Renal pelvis (tissue), 12 donors: ENCODE measurements at places on chromosomes 7 and 10. TPM values are rescaled to one million over a fixed set of nuclear protein-coding genes. Genes with fewer than 3 reads are reported as not detected.

GRCh38 chr10:71344993-71345480, 26.0 kb downstream of the SLC29A3 start:
- no peak for DNase-seq

The TRIL gene
- polyA plus RNA-seq: 61.8 TPM

The ASAH2 gene
- 2.7 TPM for polyA plus RNA-seq

- DNase-seq: peak; percentile 60
These were observed 251.5 kb downstream of the LRMDA start for GRCh38 chr10:75682649-75683557.

- DNase-seq: no peak
These were observed 54.1 kb upstream of the PSAP start for GRCh38 chr10:71905164-71905563.

The CCL24 gene
- polyA plus RNA-seq: not detected

DNA sequence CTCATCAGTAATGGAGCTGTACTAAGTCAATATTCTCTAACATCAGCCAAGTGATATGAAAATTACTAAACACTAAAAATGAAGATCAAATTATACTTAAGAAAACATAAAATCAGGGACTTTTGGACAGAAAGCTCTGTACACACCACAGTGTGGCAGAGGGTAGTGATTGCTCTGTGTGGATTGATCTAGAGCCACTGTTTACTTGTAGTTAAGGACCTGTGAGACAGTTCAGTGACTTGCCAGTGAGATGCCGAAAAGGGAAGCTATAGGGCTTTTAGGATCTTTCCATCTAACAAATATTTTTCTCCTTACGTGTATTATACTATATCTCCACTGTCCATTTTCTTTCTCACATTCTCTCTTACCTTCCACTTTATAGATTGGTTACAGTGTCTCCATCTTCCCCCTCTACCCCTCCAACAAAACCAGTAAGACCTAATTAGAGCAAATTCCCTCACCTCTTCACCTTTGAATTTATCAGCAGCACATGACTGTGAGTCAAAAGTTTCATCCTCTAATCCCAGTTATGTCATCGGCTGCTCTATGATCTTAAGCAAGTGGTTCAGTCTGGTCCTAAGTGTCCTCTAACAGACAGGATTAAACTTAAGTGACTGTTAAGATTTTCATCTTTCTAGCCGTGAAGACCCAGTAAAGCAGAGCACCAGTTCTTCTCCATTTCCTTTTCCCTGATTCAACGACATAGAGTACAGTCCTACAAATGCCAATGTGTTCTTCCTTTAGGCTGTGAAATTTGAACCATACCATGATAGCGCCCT, 6.9 kb downstream of the PIK3CG start:
- DNase-seq: no peak

The PRSS37 gene
- polyA plus RNA-seq: 0.81 TPM

- no peak for DNase-seq
These were observed 17.4 kb upstream of the CYP3A7 start for GRCh38 chr7:99752356-99752755.

- DNase-seq: no peak
These were observed 85.4 kb downstream of the SIRT1 start for GRCh38 chr10:67969875-67970274.

- DNase-seq: no peak
These were observed 11.3 kb upstream of the KAZALD1 start for GRCh38 chr10:101050208-101051069.

GRCh38 chr7:64618785-64619456, 47.0 kb upstream of the ZNF107 start:
- DNase-seq: peak; percentile 28

The FBXW4 gene
- 53.9 TPM for polyA plus RNA-seq

- no peak for DNase-seq
These were observed 104.5 kb downstream of the VIPR2 start for GRCh38 chr7:159040146-159040545.

The MYO3A gene
- polyA plus RNA-seq: 9.7 TPM

The OR6V1 gene
- polyA plus RNA-seq: not detected

The PPP1R3C gene
- polyA plus RNA-seq: 36.3 TPM

GRCh38 chr7:47875998-47876744, 72.1 kb downstream of the PKD1L1 start:
- DNase-seq: no peak

GRCh38 chr10:55500931-55501559, 700.0 kb upstream of the PCDH15 start:
- peak; percentile 15 for DNase-seq

The CPN1 gene
- polyA plus RNA-seq: 3.8 TPM

DNA sequence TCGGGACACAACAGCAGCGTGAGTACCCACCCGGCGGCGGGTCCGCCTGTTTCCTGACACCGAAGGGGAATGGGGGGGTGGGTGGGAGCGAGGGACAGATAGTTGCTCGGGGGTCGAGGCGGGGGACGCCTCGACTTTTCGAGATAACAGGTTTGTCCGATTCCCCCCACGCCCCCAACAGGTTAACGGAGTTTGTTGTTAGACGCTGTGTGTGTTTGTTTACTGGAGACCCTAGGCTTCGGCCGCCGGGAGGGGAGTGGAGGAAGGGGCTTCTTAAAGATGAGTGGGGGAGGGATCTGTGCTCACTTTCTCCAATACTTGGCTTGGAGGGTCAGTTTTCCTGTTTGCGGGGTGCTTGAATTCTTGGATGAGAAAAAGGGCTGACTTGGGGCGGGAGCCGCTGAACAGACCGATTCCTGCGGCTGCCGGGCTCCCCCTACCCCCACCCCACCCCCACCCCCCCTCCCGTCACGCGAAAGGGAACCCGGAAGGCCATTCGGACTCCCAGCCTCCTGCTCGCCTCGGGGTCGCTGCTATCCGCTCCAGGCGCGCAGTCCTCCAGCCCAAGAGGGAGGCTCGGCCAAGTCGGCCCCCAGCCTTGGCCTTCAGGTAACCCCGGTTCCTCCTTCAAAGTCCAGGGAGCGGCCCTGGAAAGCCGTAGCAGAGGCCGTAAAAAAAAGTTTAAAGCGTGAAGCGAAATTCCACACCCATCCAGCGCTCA, 1.0 kb downstream of the SORCS3 start:
- DNase-seq: no peak

GRCh38 chr10:67807855-67808456, 30.0 kb downstream of the DNAJC12 start:
- no peak for DNase-seq

The HTR5A gene
- polyA plus RNA-seq: not detected

- DNase-seq: no peak
These were observed 230.5 kb upstream of the PPP2R2D start for GRCh38 chr10:131670341-131670740.

DNA sequence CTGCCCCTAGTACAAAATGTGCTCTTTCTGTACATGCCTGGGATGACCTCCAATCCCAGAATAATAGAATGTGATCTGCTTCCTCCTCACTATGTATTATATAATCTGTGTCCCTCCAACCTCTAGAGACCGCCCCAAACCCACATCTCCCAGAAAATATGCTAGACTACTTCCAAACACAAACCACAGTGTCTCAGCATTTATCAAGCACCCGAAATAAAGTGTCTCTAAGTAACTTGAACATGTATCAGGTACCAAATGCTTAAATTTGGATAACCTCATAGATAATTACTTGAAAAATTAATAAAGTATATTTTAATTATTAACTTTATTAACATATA, 16.1 kb downstream of the LYZL1 start:
- no peak for DNase-seq

- DNase-seq: peak; percentile 60
These were observed 56.2 kb upstream of the ABLIM1 start for GRCh38 chr10:114714281-114714741.

GRCh38 chr10:28036587-28036986, 37.7 kb upstream of the ODAD2 start:
- no peak for DNase-seq

DNA sequence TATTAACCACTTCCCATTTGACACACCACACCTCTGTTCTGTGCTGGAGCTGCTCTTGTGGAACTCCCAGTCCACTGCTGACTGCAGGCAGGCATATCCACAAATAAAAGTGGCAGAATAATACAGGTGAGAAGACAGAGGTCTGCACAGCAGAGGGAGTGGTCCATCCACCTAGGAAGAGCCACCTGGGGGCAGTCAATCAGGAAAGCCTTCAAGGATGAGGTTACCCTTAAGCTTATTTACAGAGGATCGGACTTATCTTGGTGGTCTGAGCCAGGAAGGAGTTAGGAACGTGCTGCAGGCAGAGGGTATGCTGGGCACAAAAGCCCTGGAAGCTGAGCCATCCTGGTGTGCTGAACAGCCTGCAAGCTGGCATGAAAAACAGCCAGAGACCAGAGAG, 78.7 kb downstream of the FRMPD2 start:
- DNase-seq: no peak

The RADIL gene
- 2.9 TPM for polyA plus RNA-seq

- peak; percentile 35 for DNase-seq
These were observed 727 bp downstream of the ATRNL1 start for GRCh38 chr10:115093776-115094408.

GRCh38 chr10:100101192-100102076, 19.8 kb upstream of the CPN1 start:
- no peak for DNase-seq

DNA sequence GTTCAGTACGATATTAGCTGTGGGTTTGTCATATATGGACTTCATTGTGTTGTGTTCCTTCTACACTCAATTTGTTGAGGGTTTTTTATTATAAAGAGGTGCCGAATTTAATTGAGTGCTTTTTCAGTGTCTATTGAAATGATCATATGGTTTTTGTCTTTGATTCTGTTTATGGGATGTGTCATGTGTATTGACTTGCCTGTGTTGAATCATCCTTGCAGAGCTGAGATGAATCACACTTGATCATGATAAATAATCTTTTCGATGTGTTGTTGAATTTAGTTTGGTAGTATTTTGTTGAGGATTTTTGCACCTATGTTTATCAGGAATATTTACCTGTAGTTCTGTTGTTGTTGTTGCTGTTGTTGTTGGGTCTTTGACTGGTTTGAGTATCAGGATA, 39.8 kb downstream of the ATOH7 start:
- no peak for DNase-seq

The ADIRF gene
- 18.0 TPM for polyA plus RNA-seq

The SFRP4 gene
- 2.1 TPM for polyA plus RNA-seq
